ENCODE measurements at places on chromosomes 4 and X. TPM values are rescaled to one million over a fixed set of nuclear protein-coding genes. Genes with fewer than 3 reads are reported as not detected.

- no peak for DNase-seq
Measured at GRCh38 chr4:2671267-2671895, 84.8 kb downstream of the TNIP2 start.

- DNase-seq: no peak
Measured at GRCh38 chrX:155889328-155889727, 8.2 kb downstream of the VAMP7 start.

DNA sequence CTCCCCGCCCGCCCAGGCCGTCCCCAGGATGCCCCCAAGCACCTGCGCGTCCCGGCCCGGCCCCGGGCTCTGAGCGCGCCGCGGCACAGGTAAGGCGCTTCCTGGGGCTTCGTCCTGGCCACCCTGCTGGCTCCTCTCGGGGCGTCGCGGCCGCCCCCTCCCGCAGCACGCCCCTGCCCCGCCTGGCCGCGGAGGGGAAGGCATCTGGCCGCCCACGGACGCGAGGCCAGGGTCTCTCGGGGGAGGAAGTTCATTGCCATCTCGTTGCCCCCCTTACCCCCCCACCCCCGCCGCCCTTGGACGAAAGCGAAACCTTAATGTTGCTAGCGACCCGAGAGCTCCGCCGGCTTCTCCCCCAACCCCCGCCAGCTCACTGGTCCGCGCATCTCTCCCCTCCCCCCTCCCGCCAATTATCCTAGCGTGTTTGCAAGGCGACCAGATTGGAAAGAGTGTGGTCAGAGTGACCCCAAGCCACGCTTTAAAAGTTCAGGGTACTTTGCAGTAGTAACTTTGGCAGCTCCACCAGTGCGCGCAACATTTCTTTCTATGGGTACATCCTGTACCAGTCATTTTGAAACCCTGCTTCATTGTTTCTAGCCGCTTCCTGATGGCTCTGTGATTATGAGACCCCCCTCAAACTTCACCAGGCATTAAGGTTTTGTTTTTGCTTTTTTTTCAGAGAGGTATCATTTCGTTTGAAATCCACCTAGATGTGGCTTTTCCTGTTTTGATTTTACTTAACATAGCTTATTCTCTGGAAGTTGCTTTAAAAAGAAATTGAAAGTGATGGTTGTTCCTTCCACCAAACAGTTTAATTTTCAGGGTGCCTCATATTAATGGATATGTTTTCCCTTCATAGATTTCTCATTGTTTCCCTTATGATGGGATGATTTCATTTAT lies 626 bp downstream of the TBC1D1 start:
- DNase-seq: peak; percentile 57

DNA sequence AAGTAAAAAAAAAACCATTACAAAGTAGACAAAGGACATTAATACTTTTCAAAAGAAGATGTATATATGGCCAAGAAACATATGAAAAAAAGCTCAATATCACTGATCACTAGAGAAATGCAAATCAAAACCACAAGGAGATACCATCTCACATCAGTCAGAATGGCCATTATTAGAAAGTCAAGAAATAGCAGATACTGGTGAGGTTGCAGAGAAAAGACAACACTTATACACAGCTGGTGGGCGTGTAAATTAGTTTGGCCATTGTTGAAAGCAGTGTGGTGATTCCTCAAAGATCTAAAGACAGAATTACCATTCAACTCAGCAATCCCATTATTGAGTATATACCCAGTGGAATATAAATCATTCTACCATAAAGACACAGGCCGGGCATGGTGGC lies 39.3 kb downstream of the TASL start:
- DNase-seq: no peak

GRCh38 chrX:43939187-43939926 lies 33.8 kb downstream of the NDP start:
- DNase-seq: no peak

GRCh38 chr4:148951346-148951745 lies 509.1 kb upstream of the NR3C2 start:
- no peak for DNase-seq

DNA sequence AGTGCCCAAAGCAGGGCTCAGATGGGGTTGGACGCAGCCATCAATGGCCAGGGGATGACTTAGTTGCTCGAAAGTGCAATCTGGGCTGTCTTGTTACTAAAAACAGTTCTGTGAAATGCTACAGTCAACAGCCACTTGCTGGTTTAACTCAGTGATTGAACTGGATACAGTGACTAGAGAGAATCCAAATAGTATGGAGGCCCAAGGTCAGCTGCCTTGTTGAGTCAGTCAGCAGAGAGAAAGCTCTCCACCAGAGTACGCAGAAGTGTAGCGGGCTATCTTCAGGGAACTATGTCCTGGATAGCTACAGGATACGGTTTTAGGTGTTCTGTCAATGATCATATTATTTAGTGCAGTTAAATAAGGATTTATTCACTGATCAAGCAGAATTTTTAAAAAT lies 68.4 kb downstream of the TRAPPC11 start:
- no peak for DNase-seq

DNA sequence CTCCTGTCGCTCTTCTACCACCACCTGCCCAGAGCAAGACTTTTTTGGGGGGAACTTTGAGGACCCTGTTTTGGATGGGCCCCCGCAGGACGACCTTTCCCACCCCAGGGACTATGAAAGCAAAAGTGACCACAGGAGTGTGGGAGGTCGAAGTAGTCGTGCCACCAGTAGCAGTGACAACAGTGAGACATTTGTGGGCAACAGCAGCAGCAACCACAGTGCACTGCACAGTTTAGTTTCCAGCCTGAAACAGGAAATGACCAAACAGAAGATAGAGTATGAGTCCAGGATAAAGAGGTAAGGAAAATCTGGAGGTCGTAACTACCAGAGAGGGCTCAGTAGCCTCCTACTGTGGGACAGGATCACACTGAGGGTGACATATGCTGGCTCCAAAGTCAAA lies 364.5 kb downstream of the MAPK10 start:
- no peak for DNase-seq

DNA sequence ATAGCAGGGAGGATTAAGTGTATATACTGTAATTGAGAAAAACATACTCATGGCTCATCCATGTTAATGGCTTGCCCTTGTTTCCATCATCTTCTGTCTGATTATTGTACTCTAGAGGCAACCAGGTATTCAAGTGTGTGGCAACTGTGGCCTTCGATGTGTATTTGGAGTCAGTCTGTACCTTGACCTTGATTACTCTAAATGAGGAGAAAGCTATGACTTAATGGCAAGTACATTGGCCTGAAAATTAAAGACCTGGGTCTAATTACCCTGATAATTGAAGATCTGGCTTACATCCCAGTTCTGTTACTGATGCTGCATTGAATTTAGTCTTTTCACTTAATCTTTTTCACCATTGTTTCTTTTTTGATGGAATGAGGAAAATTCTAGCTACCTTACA lies 409.2 kb downstream of the CCSER1 start:
- DNase-seq: no peak

DNA sequence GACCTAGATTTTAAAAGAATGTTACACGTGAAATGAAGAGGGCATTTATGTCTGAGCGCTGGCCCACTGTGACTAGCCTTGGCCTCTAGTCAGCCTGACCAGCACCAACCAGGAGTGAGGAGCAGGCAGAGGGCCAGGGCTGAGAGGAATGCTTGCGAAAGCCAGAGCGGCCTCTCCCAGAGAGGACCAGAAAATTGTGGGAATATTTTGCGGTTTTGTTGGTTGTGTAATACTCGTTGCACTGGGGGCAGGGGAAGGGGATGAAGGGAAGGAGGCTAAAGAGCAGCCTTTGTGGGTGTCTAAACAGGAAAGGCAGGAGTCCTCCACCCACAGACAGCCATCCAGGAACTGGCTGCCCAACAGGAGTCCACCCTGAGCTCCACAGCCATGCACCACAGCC lies 3.8 kb downstream of the GABRE start:
- DNase-seq: peak; percentile 77

Gene NOX1
- total RNA-seq: not detected

Gene TMEM144
- 13.1 TPM for total RNA-seq

Gene TRPC5OS
- not detected for total RNA-seq

Gene ITGB1BP2
- 1.4 TPM for total RNA-seq

Gene ZAR1
- total RNA-seq: not detected

Gene PGM2
- 28.7 TPM for total RNA-seq

Gene AWAT2
- total RNA-seq: 1.0 TPM

Gene OPHN1
- 10.7 TPM for total RNA-seq

Data from lower lobe of right lung (tissue), 2 donors.